ENCODE measurements at places on chromosomes 1 and 21.
A peak's percentile ranks its signal among the peaks of the same experiment; 100 is the strongest.

DNA sequence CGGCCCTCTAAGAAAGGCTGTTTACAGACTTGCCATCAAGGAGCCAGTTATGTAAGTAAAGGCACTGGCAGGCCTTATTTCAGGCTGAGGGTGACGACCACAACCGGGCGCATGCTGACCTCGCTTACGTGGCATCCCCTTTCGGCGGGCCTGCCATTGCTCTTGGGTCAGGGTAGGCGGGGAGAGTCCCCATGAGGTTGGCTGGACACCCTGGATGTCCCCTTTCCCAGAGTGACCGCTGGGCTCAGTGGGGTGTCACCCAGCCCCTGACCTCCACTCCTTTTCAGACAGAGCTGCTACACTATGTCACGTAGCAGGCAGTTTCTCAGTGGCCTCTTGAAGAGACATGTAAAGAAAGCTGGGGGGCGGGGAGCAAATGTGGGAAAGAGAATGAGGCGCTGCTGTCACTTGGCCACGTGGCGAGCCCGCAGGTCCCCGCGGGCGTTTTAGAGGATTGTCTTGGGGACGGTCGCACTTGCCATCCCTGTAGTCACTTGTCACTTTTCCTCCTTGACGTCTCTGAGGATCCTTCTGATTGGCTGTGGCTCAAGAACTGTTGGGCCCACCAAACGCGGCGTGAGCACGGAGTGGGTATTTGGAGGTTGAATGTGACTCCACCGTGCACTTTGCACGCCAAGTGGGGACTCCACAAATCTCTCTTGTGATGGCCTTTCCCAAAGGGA is 42.2 kb downstream of the SLC37A1 start:
- no peak for DNase-seq

DNA sequence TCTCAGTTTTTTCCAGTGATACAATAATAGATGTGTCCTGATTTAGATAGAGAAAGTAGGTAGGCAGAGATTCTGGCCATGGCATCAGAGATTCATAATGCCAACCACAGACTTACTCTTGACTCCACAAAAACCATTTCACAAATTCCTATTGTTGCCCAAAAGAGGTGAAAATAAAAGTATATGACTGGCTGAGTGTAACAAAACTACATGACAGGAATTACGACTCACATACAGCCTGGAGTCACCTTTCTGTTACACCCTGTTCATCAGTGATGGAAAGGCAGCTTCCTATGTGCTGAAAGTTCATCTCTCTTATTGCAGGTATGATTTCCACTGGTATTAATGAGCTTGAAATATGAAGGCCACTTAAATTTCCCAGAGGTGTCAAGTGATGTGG is 72.3 kb downstream of the MPZL1 start:
- DNase-seq, result no peak

- DNase-seq, result peak; percentile 29
Observed at GRCh38 chr1:1432951-1433803, 2.3 kb upstream of the VWA1 start.

DNA sequence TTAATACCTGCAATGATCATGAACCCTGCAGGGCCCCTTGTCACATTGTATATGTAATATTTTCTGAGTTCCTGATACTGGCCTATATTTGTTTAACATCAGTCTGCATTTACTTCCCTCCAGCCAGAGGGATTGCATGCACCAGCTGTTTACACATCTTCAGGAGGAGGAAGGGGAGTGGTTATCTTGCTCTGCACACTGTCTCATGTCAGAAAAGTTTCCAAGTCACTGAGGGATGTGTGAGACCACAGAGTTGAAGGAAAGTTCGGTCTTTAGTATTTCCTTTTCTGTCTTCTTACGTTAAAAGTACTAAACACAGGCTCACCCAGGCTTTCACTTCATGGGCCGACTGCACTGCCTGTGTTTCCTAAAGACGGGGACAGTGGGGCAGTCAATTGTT is 574.1 kb downstream of the LMO4 start:
- DNase-seq, result no peak

DNA sequence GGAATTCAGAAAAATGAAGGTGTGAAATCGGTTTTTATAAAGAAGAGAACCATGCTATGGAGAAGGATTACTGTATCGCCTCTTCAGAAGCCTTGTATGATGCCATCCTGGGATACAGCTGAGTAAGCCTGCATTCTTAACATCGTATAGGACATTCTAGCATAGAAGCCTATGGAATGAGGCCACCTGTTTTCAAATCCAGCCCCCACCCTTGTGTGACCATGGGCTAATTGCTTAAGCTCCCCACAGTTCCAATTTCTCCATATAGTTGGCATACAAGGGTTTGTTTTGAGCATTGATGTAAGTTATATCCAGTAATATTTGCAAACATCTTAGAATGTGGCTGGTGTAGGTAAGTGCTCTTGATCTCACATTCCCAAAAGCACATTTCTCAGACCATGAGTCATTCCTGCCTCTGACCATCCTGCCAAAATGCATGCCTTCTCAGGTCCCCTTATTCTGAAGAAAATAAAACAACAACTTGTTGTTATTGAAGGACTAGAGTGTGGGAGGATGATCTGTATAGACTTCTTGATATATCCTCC is 1.5 kb downstream of the OR14A2 start:
- DNase-seq, result peak; percentile 60

DNA sequence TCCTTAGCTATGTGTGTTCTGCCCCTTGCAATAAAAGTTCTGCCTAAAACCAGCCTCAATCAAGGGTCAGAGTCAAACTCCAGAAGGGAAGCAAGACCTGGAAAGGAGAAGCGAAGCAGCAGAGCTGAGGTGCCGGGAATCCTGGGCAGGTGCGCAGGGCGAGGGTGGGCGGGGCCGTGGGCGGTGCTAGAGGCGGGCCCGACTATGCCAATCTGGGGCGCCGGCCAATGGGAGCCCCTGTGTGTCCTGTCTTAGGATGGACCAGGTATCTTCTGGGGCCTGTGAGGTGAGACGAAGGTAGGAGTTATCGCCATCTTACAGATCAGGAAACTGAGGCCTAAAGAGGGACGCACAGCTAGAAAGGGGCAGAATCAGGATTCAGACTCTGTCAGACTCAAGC is 120.3 kb downstream of the PTPRU start:
- no peak for DNase-seq
